ENCODE measurements at places on chromosomes 6 and 20. TPM values are rescaled to one million over a fixed set of nuclear protein-coding genes. Genes with fewer than 3 reads are reported as not detected.
A peak's percentile ranks its signal among the peaks of the same experiment; 100 is the strongest.

DNA sequence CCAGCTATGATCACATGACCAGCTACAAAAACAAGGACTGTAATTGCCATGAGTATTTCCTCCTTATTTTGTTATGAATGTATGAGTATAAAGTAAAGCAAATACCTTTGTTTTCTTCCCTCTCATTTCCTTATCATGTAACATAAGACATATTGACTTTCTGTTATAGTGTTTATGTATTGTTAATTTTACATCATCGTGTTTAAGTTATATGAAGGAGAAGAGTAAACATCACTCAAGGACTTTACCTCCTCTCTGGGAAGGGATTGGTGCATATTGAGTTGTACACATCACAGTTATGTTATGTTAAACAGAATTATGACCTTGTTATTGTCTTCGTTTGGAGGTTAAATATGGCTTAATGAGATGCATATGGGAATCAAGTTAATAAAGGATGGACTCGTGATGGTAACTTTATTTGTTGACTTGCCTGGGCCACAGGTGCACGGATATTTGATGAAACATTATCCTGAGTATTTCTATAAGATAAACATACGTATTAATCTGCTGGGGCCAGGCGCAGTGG is 57.3 kb upstream of the CNKSR3 start:
- no peak for DNase-seq

DNA sequence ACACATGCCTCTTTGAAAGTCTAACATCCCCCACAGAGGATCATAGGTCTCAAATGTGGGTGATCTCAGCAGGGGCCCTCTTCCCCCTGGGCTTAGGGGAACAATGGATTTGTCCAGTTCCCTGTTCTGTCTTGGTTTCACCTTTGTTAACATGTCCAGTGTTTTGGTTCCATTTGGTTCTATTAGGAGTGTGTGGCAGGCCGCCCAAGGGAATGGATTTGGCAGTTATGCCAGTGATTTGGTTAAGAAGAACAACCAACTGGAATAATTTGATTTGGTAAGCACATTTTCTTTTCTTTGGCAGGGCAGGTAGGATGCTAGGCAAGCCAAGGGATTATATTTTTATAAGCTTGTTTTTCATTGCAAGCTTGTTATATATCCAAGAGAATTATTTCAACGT is 28.5 kb upstream of the ENPP1 start:
- peak; percentile 52 for DNase-seq

GRCh38 chr6:119673741-119674140 is 324.2 kb upstream of the MAN1A1 start:
- DNase-seq, result no peak

ADGRF4 gene
- total RNA-seq, result 0.26 TPM

DNA sequence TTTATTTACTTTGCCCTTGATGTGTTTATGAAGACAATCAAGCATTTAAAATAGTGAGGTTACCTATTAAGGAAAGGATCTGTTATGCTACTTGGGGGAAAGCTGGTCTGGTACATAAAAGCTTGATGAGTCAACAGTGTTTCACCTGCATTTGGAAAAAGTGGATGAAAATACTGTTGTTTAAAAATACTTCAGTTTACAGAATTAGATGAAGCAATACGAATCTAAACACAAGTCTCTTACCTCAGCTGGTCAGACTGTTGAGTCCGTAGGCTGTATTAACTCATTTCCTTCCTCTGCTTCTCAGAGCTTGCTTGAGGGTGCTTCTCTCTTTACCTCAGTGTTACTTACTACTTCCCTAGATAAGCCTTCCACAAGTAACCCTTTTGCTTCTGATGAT is 36.1 kb downstream of the NKX2-4 start:
- no peak for DNase-seq
